MG63 (cell line): ENCODE measurements at places on chromosomes 12 and 14. TPM values are rescaled to one million over a fixed set of nuclear protein-coding genes. Genes with fewer than 3 reads are reported as not detected.

CD69 gene
- not detected in 2 replicates for total RNA-seq

- peak; percentile 55 for DNase-seq
Measured at GRCh38 chr14:73725116-73726024, 11.2 kb upstream of the PNMA1 start.

DNA sequence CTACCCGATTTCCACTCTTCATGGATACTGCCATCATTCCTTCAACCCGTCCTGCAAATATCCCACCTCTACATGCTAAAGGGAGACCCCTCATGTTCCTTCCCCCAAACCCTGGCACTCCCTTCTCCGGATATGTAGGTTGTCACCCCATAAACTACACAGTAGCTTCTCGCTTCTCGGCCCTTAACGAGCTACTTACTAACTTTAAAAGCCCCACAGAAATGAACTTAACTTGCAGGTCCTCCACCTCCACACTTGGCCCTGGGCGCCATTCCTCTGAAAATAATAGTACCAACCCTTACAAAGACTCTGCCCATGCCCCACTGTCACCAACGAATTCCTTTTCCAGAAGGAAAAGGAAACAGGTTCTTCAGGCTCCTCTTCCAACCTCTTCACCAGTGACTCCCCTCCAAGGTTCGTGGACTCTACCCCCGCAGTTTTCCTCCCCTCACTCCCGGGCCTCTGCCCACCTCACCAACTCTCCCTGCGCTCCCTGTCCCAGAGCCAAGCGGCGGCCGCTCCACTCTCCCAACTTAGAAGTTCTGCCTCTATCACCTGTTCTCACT lies 1.2 kb downstream of the SPPL3 start:
- DNase-seq: no peak

GRCh38 chr12:38898001-38898684 lies 7.2 kb downstream of the CPNE8 start:
- DNase-seq: no peak

- no peak for DNase-seq
Measured at GRCh38 chr14:27917896-27918295, 848.7 kb upstream of the FOXG1 start.

- no peak for DNase-seq
Measured at GRCh38 chr14:99286761-99287160, 14.8 kb upstream of the BCL11B start.
